ENCODE measurements at places on chromosomes 6 and 20.

DNA sequence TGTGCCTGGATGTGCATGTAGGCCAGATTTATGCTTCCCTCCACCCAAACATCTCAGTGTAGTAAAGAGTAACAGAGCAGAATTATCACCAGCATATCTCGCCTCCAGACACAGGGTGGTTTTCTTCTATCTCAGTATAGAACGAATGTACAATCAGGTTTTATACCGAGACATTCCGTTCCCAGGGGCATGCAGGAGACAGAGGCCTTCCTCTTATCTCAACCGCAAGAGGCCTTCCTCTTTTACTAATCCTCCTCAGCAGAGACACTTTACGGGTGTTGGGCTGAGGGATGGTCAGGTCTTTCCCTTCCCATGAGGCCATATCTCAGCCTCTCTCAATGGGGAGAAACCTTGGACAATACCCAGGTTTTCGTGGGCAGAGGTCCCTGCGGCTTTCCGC lies 36.4 kb upstream of the MC3R start:
- DNase-seq, result no peak

GRCh38 chr6:46044881-46045617 lies 29.4 kb upstream of the CLIC5 start:
- no peak for DNase-seq

- DNase-seq, result no peak
These were observed 4.5 kb upstream of the COL9A3 start for GRCh38 chr20:62812181-62812906.

DNA sequence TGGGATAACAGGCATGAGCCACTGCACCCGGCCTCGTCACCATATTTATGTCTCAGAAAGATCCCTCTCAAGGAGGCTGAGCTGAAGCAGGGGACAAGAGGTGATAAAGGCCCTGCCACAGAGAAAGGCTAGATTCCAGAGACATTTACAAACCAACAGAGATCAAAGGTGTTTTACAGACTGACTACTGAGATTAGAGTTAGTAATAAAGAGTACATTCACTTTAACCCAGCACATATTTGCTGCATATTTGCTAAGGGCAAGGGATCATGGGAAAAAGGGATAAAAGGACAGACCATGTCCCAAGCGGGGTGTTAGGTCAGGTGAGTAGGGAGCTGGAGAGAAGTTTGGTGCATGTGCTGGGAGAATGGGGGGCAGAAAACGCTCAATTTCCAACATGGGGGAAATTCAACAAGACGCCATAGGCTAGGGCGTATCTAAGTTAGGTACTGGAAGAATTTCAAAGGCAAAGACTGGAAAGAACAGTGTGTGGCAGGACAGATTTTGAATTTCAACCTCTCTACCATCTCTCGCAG lies 43.8 kb upstream of the SEC63 start:
- no peak for DNase-seq

GRCh38 chr20:23680146-23680545 lies 8.7 kb downstream of the CST4 start:
- no peak for DNase-seq

DNA sequence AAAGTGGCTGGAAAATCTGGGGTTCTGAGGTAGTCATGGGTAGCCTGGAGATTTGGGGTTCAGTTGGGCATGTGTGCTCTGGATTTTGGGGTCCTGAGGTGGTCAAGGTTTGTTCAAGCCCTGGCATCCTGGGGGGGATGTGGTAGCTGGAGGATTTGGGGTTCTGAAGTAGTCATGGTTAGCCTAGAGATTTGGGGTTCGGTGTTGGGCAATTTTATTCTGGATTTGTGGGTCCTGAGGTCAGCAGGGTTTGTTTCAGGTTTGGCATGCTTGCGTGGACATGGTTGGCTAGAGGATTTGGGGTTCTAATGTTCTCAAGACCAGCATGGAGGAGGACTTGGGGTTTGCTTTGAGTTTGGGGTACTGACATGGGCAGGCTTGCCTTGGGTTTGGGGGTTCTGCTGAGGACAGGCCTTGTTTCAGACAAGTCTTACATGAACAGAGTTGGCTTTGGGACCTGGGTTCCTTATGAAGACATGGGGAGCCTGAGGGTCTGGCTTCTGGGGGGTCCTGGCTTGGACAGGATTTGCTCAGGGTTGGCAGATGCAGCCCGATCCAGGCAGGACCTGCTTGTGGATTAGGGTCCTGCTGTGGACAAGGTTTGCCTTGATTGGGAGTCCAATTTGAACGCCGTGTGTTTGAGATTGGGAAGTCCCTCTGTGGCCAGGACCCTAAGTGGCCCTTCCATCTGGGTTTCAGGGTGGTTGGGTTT lies 906 bp downstream of the ANKRD60 start:
- DNase-seq, result no peak

- DNase-seq, result no peak
These were observed 72.4 kb upstream of the SIRPA start for GRCh38 chr20:1822564-1823449.

DNA sequence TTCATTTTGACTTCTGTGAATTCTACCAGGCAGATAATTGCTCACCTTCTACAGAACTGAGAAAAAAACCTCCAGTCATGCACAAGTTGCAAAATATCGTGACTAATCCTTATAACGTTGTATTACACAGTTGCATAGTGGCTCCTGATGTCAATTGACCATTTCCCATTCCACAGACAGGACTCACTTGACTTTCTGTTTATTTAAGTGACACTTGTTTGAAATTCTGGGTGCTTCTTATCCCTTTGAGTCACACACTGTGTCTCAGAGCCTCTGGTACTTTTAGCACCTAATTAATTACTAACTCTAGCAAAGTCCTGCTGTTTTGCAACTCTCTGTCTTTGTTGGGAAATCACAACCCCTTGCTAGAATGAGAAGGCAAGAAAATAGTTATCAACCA lies 16.2 kb upstream of the RSPO3 start:
- no peak for DNase-seq

DNA sequence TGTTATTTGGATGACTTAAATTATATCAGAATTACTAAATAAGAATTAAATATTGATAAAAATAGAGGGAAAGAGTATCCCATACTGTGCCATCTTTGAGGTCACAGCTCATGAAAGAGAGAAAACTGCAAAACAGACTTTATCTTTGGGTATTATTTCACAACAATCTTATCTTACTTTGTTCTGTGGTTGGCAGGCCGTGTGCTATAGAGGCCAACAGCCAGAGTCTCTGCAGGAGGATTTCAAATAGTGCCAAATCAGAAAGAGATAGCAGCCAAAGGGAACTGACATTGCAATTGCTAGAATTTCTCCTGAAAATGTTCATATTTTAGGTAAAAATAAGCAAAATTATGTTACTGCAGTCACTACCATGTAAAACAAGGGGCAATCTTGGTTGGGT lies 354.2 kb downstream of the GRIK2 start:
- DNase-seq, result no peak

DNA sequence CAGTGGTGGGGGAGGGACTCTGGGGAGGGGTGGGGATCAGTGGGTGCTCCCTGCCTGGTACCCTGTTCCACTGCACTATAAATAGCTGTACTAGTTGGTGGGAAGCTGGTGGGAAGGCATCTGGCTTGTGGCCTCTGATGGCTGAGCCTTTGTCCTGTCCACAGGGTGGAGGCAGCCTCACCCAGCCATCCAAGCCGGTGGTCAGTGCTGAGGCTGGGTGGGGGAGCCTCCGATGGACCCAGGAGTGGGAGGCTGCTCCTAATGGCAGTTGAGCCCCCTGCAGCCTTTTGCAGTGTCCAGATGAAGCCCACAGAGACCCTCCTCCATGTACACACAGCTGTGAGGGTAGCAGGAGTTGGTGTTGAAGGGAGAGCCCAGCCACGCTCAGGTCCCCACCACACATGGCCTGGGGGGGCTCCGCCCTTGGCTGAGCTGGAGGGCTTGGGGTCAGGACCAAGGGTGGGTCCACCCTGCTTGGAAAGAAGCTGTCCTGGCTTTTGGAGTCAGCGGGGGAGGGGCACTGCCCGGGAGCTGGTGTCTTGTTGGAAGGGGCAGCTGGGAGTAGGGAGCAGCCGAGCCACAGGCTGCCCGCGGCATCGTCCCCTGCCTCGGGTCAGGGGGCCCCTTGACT lies 2.5 kb downstream of the PPDPF start:
- no peak for DNase-seq

DNA sequence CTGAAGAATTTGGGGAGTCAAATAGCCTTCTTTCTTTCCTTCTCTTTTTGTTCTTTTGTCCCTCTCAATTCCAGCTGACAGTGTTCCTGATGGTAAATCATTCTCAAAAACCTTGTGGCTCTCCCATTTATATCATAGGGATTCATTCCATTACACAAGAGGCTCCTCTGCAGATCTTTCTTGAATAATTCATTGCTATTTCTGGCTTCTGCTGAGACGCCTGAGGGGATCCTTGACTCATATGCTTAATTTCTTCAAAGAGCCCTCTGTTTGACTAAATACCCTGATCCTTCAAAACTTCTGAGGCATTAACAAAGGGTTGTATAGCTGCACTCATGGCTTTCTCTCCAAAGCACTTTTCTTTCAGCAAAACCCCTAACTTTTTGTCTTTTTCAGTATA lies 289.3 kb downstream of the FARS2 start:
- no peak for DNase-seq

DNA sequence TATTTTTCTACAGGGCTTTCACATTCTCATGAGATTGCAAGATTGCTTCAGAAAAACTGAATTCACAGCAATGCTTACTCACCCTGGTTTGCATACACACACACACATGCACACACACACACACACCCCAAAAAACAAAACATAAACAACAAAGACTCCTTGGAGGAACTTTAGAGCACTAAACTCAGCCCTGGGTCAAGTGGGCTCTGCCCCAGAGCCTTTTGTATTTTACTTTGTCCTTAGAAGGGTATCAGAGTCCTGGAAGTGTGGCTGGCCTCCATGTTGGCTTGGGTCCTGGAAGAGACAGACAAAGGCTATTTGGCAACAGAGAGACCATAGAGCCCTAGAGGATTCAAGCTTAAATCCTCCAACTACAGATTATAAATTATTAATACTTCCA lies 8.0 kb upstream of the CST9 start:
- DNase-seq, result no peak

DNA sequence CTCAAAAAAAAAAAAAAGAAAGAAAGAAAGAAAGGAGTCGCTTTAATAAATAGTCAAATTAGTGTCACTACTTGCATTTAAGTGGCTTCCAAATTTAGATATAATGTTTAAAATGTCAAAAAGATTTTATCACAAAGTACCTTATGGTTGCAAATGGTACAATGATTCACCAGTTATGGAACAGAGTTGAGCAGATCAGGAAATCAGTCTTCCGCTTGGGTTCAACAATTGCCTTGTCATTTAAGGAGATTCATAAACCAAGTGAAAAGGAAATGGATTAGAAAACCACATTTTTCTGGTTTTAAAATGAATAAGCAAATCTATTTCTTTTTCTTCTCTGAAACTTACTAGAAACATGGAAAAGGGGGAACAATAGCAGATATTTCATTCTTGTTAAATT lies 94.8 kb upstream of the PTPRT start:
- no peak for DNase-seq

- DNase-seq, result no peak
These were observed 186.7 kb upstream of the VGLL2 start for GRCh38 chr6:117078624-117079023.

DNA sequence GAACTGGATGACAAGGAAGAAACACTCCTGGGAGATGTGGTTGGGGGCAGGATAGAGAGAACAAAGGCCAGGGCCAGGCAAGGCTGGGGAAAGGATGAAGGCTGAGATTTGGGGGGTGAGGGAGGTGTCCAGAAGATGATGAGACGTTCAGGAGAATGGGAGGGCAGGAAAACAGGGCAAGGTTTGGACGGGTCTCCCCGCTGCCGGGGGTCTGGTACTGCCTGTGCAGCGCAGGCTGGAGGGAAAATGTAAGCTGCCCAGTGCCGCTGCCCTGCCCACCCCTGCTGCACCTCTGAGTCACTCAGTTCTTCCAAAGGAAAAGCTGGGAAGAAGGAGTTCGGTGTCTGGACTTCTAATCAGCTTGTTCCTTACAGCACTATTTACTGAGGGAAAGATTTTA lies 130.9 kb downstream of the DTNBP1 start:
- no peak for DNase-seq

DNA sequence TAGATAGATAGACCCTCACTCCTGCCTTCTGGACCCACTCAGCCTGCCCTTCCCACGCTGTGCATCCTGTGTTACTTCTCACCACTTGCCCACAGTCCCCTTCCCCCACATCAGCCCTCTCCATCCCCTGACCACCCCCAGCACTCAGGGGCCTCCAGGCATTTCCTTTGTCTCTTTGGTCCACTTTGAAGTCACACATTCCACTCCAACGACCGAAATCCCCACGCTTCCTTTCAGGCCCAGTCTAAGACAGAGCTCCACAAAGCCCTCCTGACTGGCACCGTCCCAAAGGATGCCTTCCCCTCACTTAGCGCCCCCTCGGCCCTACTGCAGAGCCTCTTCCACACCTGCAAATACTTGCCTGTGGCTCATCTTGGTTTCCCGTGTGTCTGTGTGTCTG lies 83.8 kb downstream of the FOXF2 start:
- no peak for DNase-seq

DNA sequence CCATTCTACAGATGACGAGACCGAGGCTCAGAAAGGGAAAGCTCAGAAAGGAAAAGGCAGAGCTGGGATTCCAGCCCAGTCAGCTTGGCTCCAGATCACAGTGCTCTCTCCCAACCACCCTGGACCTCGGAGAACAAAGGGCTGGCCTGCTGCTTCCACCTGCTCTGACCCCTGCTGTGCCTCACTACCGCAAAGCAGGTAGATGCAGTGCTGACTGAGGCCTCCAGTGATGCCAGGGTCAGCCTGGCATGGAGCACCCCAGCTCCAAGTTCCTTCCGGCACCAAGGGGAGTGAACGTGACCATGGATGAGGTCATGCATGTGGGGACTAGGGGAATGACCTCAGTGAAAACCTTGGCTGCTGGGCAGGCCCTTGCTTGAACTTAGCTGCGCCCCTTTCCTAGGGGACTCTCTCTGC lies 20.7 kb upstream of the TLDC2 start:
- DNase-seq, result no peak

GRCh38 chr6:41163419-41163717 lies 452 bp upstream of the TREM2 start:
- DNase-seq, result no peak

DNA sequence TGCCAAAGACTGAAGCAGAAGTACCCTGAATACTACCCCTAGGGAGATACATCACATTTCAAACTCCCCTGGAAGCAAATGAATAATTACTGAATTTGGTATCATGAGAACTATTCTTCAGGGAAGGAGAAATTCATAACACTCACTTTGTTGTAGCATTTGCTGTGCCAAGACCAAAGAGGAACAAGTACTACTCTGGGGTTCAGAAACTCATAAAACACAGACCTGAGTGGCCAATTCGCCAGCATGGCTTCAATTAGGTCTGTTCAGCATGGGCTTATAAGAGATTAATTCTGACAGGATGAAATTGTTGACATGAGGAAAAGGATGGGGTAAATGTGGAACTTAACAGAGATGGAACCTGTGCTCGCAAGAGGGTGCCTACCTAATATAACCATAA lies 6.5 kb downstream of the ELOVL5 start:
- DNase-seq, result no peak

GRCh38 chr20:51636123-51636522 lies 93.6 kb upstream of the NFATC2 start:
- no peak for DNase-seq

DNA sequence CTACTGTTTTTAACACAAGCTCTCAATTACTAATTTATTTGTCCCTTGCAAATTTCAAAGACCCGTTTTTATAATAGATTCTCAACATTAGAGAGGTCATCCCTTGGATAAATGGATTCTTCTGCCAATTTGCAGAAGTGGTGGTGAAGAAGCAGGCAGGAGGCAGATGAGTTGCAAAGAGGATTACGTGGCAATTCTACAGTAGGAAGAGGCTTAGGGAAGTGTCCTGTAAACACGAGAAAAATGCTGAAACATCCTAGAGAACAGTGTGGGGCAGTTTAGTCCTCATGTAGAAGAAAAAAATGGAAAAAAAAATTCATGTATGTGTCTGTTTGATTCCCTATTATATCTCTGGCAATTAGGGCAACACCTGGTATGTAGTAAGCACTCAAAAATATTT lies 87.6 kb downstream of the BMP2 start:
- no peak for DNase-seq
